ENCODE measurements at places on chromosomes 2 and 18.

- no peak for DNase-seq
Observed at GRCh38 chr2:234881413-234882241, 70.2 kb upstream of the SH3BP4 start.

- no peak for DNase-seq
Observed at GRCh38 chr2:151853070-151853758, 25.0 kb upstream of the ARL5A start.

GRCh38 chr2:101295895-101296294 lies 12.6 kb downstream of the RNF149 start:
- DNase-seq: no peak

- no peak for DNase-seq
Observed at GRCh38 chr2:102630458-102630857, 11.1 kb downstream of the SLC9A2 start.

- no peak for DNase-seq
Observed at GRCh38 chr18:28903306-28903705, 726.4 kb upstream of the CDH2 start.

GRCh38 chr2:57407772-57408201 lies 638.8 kb upstream of the VRK2 start:
- DNase-seq: no peak

DNA sequence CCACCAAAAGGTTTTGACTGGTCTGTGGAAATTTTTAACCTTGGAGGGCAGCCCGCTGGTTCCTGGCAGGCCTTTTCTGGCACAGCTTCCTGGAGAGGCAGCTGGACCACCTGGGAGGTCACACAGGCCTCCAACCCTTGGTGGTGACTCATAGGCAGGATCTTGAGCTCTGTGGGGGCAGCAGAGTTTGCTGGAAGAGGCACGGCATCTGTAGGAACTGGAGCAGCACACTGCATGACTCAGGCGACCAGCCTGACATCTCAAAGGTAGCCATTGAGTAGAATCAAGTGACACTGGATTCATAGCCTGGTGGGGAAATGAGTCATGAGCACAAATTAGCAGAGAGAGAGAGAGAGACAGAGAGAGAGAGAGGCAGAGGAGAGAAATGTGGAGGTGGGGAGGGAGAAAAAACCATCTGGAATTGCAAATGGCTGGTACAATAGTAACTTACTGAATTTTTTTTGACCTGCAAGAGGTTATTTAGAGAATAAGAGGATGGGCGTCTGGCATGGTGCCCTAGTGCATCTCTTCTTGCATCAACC lies 57.4 kb downstream of the TRPM8 start:
- no peak for DNase-seq

DNA sequence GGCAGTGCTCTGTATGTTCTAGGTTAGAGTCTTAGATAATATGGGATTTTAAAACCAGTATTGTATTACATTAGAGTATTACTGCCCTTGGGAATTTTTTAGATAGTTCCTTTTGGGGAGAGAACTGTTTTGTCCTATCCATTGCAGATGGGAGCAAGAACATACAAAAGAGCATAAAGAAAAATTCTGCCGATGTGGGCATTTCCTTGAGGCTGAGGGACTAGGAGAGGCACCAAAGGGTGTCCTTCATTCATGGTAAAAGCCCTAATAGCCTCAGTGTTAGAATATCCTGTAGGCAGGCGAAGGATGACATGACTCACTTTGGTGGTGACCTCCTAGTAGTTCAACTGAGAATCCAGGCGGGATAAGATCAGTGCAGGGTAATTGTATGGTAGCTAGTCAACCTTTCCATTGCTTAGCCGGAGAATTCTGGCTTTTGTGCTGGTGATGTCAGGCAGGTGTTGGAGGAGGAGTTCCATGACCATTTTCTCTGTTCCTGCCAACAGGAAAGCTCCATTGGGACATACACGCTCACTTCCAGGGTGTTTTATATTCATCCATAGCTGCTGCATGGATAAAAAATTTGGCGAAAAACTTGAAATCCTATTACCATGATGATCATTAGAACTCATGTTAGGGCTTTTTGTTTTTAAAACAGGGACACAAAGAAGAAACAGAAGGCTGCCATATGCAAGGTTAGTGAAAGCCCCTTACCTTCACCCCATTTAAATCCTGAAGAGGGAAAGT lies 28.1 kb downstream of the EPAS1 start:
- DNase-seq: no peak

DNA sequence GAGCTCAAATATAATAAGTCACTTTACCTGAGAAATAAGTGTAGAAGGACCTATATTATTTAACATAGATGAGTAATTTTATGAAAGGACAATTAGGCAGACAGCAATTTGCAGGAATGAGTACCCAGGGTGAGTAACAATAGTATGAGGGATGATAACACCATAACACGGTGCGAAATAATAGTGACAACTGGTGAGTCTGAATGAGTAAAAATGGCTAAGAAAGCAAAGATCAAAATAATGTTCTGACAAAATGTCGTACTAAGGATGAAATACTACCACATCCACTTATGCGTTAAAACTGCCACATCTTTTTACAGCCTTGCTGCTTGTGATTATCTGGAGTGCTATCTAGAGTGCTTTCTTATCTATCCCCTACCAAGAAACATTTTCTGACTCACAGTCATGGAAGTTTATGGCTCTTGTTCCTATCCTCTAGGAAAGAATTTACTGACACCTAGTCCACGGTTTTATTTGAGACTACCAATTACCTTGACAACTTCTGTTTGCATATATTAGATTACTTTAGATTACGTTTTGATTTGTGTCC lies 929.7 kb downstream of the LRP1B start:
- no peak for DNase-seq

DNA sequence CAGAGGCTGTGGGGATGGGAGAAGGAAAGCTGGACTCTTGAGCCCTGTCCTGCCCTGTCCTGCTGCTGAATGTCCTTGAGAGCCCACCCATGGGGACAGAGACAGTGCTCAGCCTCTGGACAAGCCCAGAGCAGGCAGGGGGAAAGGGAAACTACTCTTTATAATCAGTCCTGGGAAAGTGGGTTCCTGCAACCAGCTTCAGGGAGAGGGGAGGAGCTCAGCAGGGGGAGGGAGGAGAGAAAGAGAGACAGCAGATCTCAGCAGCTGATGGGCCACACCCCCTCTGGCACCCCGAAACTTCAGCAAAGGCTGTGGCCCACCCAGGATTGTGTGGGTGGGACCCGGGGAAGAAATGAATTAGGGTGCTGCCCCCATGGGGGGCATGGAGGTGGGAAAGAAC lies 11.6 kb downstream of the ECEL1 start:
- no peak for DNase-seq

DNA sequence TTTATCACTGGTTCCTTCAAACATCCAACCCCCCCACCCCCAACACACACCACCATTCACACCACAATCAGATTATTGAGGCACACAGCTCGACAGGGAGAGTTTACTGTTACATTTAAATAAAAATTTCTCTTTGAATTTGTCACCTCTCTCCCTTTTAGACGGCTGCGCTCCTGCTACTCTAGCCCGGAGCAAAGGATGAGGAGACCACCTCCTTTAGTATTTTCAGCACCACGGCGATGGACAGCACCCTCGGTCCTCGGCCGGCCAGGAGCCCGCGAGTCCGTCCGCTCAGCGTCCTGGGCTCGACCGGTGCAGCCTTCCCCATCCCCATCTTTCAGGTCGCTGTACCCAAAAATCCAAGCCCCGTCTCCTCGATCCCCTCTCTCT lies 892 bp downstream of the CELF4 start:
- DNase-seq: no peak

DNA sequence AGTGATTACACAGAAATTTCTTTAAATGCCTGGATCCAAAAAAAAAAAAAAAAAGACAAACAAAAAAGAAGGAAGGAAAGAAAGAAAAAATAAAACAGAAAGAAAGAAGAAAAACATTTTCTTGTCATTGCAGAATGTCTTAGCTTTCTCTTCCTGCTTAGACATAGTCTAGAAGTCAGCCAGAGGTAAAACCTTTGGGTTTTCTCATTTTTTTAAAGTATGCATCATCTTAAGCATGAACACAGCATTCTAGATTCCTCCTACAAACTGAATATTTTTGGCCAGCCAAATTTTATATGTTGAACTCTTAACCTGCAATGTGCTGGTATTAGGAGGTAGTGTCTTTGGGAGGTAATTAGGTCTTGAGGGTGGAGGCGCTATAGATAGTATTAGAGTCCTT lies 243.9 kb downstream of the TRIB2 start:
- no peak for DNase-seq

GRCh38 chr2:103529798-103530502 lies 768.1 kb downstream of the TMEM182 start:
- DNase-seq: no peak

- DNase-seq: no peak
Observed at GRCh38 chr2:217853301-217853881, 149.4 kb downstream of the TNS1 start.

DNA sequence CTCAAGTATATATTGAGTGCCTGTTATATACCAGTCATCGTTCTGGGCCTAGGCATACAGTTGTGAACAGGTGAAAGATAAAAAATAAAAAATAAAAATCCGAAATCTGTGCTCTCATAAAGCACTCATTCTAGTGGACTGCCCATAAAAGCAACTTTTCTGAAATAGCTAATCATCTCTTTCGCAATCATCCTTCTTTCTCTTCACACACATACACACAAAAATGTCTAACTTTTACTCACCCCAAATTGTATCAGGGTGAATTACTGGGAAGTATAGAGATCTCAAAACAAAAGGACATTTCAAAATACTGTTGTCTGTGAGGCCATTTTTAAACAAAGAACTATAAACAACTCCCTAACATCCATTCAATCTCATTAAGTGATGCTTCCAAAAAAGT lies 29.6 kb upstream of the ORC2 start:
- DNase-seq: no peak

DNA sequence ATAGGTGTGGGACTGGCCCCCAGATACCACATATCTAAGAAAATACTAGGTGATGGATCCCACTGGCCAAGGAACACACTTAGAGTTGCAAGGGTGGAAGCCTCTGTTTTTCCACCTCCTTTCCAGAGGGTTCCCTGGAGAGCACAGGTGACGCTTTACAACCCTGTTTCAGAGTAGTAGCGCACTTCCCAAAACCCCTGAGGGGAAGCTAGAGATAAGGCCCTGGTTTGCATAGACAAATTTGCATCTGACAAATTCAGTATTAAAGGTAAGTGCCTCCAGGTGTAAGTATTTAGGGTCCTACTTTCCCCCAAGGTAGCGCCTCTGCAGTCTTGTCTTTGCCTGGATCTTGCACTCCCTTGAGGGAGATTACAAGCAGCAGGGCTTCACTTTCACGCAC lies 474 bp upstream of the CERKL start:
- no peak for DNase-seq

- no peak for DNase-seq
Observed at GRCh38 chr2:98498703-98499440, 54.2 kb downstream of the INPP4A start.

- no peak for DNase-seq
Observed at GRCh38 chr2:176873403-176873802, 339.2 kb upstream of the HNRNPA3 start.

DNA sequence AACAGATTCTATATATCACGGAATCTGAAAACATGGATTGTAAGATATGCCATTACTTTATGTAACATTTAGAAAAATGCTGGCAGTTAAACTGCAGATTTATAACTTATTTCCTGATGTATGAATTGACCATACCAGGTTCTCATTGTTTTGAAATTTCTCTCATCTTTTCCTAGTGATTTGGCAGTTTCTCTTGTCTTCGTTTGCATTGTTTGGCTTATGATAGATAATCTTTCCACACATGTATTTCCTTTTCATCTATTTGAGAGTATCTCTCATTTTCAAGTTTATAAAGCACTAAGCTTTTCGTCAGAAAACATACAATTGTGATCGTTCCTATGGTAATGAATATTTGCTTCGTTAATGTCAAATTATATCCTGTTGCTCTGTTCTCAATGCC lies 16.3 kb downstream of the NBEAL1 start:
- DNase-seq: no peak

- DNase-seq: no peak
Observed at GRCh38 chr2:200615247-200615646, 29.4 kb downstream of the AOX1 start.

DNA sequence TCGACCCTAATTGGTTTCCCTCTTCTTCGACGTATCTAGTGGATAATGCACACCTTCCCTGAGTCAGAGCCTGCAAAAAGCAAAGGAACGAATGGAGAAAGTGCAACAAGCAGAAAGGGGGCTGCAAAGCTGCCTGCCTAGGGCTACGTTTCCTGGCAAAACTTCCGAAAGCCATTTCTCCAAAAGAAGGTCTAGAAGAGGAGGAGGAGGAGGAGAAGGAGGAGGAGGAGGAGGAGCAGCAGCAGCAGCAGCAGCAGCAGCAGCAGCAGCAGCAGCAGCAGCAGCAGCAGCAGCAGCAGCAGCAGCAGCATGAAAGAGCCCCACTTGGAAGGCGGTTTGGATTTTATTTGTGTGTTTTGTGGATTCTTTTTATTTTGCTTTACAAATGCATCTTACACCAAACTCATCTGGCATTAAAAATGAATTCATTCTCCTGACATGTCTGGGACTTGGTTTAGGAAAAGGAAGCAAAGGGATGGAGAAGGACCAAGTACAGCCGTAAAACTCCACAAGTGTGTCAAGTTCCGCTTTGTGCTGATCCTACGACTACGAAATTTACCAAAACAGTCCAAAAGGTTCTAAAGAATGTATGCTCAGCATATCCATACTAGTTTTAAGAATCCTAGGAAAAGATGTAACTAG lies 2.0 kb downstream of the TCF4 start:
- no peak for DNase-seq
